Globus pallidus (tissue), 1 donor: ENCODE measurements at places on chromosomes 12 and 14.

DNA sequence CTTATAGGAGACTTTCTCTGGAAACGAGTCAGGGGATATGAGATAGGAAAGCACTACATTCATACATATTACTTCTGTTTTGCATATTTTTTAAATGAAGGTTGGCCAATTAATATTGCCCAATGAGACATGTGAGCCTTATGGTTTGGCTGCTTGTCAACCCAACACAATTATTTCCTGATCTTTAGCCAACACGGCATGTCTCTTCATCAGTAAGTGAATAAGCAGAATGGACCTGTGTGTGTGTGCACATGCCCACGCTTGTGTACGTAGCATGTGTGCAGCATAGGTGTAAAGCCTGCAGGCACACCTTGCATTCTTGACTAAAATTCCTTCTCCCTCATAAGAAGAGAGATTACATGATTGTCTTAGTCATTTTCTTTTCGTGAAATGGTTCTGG, 88.3 kb downstream of the STON2 start:
- DNase-seq = no peak

- DNase-seq = no peak
Observed at GRCh38 chr12:3117144-3117581, 40.0 kb downstream of the TSPAN9 start.

DNA sequence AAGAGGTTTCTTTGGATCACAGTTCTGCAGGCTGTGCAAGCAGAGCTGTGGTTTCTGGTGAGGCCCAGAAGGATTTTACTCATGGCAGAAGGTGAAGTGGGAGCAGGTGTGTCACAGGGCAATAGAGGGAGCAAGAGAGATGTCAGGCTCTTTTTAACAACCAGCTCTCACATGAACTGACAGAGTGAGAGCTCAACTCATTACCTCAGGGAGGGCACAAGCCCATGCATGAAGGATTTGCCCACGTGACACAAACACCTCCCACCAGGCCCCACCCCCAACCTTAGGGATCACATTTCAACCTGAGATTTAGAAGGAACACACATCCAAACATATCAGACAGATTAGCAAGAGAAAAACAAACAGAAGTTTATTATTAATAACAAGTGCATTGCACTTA, 470.4 kb downstream of the GALC start:
- no peak for DNase-seq

GRCh38 chr12:94663702-94664101, 13.3 kb upstream of the TMCC3 start:
- peak; percentile 28 for DNase-seq

- no peak for DNase-seq
Observed at GRCh38 chr12:48053122-48053521, 48.8 kb upstream of the COL2A1 start.

GRCh38 chr14:53355581-53356112, 202.5 kb upstream of the DDHD1 start:
- DNase-seq = no peak

DNA sequence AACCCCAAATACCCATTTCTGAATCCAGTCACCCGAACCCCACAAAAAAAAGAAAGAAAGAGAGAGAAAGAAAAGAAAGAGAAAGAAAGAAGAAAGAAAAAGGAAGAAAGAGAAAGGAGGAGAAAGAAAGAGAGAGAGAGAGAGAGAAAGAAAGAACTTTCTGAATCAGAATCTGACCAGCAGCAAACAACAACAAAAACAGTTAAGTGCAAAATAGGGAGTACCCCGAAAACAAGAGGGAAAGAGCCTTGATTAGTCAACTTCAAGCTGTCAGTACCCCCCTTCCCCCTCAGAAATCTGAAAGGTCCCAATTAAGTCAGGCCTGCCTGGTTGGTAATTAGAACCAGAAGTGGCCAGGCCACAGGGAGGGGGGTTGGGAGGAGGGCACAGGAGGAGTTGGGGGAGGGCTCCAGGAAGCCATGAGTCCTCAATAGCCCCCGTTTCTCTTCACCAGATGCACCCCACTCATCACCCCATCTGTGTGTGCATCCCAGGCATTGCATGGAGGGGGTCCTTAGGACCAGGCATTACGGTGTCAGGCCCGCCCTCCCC, 9.8 kb downstream of the RARG start:
- DNase-seq = no peak

DNA sequence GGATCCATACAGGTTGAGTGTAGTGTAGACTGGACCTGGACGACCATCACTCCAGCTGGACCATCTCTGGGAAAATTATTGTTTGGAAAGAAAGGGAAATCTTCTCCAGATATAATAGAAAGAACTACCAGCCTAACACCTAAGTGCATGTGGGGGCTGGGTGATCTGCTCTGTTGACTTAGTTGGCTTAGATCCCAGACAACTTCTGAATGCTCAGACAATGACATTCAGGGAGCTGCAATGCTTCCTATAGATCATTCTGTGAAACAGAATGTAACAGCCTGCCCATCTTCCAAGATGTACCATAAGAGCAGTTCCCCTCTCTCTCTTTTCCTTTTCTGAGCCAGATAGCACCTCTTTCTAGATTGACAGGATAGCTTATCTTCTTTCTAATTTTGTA, 572.8 kb upstream of the STXBP6 start:
- DNase-seq = no peak

DNA sequence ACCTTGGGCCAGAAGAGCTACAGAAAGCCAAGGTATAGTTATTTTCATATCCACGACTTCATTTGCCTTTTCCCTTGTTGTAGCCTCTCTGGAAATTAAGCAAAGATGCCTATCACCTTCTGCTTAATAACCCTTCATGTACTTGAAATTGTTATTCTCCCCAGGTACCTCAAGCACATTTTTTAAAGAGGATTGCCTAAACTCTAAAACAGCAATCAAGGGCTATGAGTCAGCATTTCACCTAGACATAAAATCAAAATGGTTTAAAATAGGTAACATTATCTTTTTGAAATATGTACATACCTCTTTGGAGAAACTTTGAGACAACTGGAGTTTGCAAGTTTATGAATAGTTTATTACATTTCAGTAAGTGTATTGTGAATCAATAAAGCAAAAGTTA, 11.6 kb downstream of the DTD2 start:
- DNase-seq = no peak

GRCh38 chr12:116418551-116418950, 140.6 kb upstream of the MAP1LC3B2 start:
- no peak for DNase-seq
